ENCODE measurements at places on chromosomes 12 and 14.

DNA sequence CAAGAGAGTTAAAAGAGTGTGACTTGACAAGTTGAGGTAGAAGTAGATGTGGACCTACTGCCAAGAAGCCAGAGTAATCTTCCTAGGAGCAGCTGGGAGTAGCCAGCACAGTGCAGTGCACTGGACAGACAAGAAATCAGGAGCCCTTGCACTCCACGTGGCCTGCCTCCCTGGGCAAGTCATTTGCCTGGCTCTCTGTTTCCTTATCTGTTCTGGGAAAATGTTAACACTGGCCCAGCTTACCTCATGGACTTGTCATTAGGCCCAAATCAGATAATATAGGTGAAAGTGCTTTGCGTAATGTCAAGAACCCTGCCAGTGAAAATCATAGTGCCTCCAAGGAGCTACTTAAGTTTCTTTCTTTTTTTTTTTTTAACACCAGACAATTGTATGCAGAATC lies 19.2 kb downstream of the SLC7A8 start:
- no peak for DNase-seq

- DNase-seq, result no peak
Measured at GRCh38 chr12:50047693-50048250, 9.6 kb upstream of the ASIC1 start.

DNA sequence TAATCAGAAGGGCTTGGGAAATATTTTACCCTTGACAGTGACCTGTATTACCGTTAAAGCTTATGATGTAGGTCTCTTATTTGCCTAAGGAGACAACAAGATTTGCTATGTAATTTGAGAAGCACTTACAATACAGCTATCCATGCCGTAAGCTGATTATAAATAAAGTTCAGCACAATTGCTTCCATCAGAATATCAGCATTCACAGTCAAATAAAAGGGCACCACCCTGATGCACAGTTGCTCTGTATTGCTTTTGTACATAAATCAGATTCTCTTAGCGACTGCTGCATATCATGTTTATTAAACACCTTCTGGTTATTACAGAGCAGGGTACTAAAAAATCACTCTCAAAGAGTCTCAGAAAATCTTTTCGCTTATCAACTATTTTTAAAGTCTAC lies 67.3 kb upstream of the VRK1 start:
- no peak for DNase-seq

GRCh38 chr14:94378527-94379290 lies 9.7 kb downstream of the SERPINA1 start:
- DNase-seq, result no peak

- no peak for DNase-seq
Measured at GRCh38 chr14:81511111-81511904, 22.3 kb downstream of the SEL1L start.

DNA sequence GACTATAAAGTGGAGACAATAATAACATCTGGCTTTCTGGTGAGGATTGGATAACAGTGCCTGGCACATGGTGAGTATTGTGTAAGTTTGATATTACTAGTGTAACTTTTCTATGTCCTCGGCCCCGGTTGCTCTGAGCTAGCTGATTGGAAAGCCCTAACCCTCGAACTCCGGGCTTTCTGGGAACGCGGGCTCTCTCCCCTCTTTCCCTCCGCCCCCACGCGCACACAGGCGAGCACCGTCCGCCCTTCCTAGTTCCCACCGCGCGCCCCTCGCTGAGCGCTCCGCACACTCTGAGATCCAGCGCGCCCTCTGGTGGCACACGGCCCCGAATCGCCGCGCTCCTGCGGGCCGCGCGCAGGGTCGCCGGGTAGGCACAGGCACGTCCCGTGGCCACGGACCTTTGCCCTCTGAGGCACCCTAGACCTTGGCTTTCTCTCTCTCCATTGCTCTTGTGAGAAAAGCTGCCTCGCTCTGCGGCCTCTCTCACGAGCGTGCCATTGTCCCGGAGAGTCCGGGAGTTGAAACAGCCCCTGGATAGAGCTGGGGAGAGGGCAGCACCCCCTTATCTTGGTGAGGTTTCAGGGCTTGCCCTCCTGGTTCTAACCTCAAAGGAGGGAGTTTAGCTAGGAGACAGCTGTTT lies 23.2 kb upstream of the ESRRB start:
- peak; percentile 58 for DNase-seq

- DNase-seq, result no peak
Measured at GRCh38 chr12:68786929-68787328, 21.0 kb upstream of the MDM2 start.

- DNase-seq, result no peak
Measured at GRCh38 chr14:98200601-98201000, 1071.4 kb downstream of the BCL11B start.

DNA sequence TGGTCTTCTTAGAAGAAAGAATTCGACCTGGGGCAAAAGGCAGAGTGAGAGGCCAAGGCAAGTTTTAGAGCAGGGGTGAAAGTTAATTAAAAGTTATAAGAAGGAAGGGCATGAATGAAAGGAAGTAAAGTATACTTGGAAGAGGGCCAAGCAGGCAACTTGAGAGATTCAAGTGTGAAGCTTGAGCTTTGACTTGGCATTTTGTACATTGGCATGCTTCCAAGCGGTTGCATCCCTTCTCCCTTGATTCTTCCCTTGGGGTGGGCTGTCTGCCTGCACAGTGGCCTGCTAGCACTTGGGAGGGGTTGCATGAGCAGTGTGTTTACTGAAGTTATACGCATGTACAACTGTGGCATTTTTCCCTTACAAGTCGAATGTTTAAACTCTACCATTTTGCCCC lies 74.8 kb upstream of the MGAT4C start:
- DNase-seq, result no peak

- DNase-seq, result no peak
Measured at GRCh38 chr12:112782943-112783342, 8.6 kb upstream of the RPH3A start.

DNA sequence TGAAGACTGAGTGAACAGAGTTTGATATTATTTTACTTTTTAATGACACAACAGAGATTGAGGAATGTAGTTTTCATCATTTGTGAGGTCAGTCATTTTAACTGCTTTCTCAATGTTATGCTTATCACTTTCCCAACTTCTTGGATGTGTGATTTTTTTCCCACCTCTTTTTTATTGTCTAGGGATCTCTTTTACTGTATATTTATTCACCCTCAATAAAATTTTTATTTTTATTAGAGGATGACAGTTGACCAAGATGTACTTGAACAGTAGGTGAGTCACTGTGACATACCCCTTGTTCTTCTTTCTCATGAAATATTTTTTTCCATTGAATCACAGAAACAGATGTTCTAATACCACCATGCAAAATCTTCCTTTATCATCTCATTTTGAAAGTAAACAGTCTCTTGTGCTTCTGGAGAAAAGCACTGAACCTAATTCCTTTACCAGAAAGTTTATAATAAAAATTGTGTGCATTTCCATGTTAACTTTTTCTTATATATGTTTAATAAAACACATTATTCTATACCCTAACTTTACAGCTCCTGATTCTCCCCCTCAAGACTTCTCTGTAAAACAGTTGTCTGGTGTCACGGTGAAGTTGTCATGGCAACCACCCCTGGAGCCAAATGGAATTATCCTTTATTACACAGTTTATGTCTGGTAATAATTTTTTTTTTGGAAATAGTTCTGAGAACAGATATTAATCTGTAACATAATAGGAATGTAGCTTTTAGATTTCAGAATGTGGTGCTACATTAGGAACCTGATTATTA lies 65.9 kb downstream of the PTPRQ start:
- DNase-seq, result no peak

GRCh38 chr14:85338895-85339294 lies 191.0 kb upstream of the FLRT2 start:
- DNase-seq, result no peak

DNA sequence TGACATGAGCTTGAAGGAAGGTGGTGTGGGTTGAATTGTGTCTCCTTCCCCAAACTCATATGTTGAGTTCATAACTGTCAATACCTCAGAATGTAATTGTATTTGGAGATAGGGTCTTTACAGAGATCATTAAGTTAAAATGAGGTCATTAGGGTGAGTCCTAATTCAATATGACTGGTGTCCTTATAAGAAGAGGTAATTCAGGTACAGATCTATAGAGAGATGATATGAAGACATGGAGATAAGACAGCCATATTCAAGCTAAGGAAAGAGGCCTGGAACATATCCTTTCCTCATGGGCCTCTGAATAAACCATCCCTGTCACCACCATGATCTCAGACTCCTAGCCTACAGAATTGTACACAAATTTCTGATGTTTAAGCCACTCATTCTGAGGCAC lies 514.7 kb upstream of the MGAT4C start:
- DNase-seq, result no peak

DNA sequence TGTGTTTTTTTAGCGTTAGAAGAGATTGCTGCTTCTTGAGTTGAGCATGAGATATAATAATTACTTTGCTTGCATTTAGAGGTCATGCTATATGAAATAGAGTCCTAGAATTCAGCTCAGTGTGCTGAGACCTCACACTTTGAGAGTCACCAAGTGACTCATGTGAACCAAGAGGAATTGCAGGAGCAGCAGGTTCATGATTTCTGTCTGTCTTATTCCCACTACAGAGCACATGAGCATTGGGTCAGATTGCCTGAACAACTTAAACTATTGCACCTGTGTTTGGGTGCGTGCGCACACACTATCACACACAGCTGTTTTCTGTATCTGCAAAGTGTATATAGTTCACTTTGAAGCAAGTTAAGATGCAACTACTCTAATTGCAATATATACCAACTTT lies 109.3 kb downstream of the FGD4 start:
- no peak for DNase-seq

- DNase-seq, result no peak
Measured at GRCh38 chr14:59292028-59292427, 103.6 kb downstream of the DAAM1 start.

DNA sequence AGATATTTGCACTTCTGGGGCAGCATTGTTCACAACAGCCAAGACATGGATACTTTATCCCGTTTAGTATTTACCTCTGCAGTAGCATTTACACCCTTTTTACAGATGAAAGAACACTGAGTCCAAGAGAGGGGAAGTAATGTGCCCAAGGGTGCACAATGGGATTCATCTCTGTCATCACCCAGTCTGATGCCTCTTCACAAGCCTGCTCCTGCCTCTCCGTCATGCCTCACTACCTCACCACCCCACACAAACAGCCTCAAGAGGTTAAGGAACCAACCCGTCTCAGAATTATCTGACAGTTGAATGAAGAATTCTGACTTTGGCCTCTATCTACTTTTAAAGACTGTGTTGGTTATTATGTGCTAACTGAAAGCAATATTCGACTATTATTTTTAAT lies 368.4 kb downstream of the ATP23 start:
- no peak for DNase-seq

DNA sequence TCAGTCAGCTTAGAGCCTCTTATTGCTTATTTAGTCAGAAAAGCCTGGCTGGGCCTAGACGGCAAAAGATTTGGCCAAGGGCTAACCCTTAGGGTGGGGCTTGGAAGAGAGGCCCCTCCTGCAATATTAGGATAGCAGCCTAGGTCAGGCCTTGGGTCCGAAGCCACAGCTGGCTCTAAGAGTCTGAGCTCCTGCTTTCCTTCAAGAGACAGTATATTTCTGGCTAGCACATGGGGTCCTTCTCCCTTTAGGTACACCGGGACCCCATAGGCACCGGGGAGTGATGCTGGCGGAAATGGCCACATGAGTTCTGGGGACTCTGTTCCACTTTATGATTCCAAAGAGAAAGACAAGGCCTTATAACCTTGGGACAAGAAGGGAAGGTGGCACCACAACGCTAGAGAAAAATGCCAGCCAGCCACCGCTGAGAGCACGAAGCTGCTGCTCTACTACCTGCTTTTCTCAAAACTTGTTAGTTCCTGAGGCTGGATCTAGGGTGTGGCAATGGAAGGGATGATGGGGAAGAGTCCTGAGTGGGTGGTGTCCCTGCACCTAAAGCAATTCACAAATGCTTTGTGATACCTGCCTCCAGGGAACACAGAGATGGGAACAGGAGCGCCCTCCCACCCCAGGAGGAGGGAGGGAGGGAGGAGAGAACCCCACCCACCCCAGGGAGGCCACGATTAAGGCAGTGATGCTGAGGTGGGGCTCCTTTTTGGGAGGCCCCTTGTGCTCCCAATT lies 3.1 kb upstream of the AVIL start:
- no peak for DNase-seq

GRCh38 chr12:50041062-50041860 lies 16.0 kb upstream of the RACGAP1 start:
- DNase-seq, result no peak

GRCh38 chr12:42790761-42791151 lies 201.2 kb upstream of the PRICKLE1 start:
- DNase-seq, result no peak

DNA sequence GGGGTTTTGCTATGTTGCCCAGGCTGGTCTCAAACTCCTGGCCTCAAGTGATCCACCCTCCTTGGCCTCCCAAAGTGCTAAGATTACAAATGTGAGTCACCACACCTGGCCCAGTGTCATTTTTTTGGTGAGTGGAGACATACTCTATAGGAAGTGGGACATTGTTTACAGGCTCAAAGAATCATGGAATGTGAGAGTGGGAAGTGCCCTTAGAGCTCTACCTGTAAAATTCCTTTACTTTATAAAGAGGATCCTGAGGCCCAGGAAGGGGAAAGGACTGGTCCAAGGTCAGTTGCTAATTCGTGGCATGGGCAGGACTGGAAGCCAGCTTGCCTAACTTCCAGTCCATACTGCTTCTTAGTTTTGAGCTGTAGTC lies 8.7 kb upstream of the ADCK1 start:
- DNase-seq, result no peak

- no peak for DNase-seq
Measured at GRCh38 chr12:27979145-27979544, 6.6 kb upstream of the PTHLH start.

DNA sequence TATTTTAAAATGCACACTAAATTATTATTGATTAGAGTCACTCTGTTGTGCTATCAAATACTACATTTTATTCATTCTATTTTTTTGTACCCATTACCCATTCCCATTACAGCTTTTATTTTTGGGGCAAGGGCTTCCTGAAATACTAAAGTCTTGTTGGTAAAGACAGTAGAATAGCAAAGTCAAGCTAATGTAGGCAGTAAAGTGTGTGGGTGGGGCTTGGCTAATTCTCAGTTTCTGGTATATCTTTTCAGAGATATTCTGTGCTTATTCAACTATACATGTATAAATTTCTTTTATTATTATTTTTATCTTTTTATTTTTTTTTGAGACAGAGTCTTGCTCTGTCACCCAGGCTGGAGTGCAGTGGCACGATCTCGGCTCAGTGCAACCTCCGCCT lies 22.3 kb upstream of the PHC1 start:
- DNase-seq, result no peak

DNA sequence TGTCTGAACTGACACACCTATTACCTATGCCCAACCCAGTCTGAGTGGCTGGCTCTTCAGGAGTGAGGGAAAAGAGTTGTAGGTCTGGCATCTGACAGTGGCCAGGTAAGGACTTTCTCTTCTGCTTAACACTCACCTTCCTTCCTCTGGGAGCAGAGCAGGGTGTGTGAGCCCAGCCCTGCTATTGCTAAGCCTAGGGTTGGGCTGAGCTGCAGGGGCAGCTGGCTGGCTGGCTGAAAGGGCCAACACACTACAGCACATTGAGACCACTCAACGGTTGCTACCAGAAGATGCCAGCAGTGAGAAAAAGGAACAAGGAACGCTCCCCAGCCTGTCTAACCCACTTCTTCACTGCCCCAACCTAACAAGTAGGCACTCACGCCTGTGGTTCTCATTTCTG lies 201.2 kb downstream of the DPF3 start:
- no peak for DNase-seq

- DNase-seq, result no peak
Measured at GRCh38 chr12:128637642-128638606, 185.8 kb downstream of the SLC15A4 start.

GRCh38 chr12:108905725-108906124 lies 25.8 kb downstream of the DAO start:
- DNase-seq, result no peak

GRCh38 chr12:109925185-109925840 lies 25.2 kb downstream of the TCHP start:
- DNase-seq, result no peak

Data from activated naive CD4-positive, alpha-beta T cell treated with anti-CD3 and anti-CD28 coated beads, Interleukin-2, amount 50 U/mL, for 16 hours (primary cell).